Osteocyte (in vitro differentiated cells): ENCODE measurements at places on chromosomes 7 and 10.

DNA sequence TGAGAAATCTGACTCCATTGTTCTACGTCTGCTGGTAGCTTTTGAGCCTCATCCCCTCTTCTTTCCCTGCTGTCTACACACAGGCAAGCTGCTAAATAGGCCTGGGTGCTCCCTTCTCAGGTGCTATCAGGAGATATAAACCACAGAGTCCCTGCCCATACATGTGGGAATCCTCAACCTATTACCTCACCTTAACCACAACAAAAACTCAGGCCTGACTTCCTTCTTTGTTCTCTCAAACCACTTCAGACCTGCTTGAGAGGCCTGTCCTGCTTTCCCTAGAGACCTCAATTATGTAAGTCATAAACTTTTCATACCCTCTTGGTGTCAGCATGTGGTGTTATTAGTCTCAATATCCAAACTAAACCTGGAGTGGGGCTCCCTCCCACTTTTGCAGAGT, 75.0 kb upstream of the MAGI2 start:
- no peak for DNase-seq

- DNase-seq: no peak
Measured at GRCh38 chr7:22549667-22550513, 49.9 kb upstream of the STEAP1B start.

DNA sequence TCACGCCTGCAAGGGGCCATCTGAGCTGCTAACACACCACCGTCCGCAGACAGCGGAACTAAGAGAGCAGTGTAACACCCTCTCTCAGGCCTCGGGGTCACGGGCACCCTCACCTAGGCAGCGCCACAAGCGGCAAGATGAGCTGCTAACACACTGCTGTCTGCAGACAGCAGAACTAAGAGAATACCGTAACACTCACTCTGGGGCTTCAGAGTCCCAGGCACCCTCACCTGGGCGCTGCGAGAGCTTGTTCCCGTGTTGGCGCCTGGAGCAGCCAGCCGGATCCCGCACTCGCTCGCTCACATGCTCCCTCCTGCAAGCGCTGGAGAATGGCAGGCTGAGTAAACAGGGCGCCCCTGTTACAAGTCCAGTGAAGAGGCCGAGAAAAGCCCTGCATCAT, 160.2 kb downstream of the SRPK2 start:
- no peak for DNase-seq

DNA sequence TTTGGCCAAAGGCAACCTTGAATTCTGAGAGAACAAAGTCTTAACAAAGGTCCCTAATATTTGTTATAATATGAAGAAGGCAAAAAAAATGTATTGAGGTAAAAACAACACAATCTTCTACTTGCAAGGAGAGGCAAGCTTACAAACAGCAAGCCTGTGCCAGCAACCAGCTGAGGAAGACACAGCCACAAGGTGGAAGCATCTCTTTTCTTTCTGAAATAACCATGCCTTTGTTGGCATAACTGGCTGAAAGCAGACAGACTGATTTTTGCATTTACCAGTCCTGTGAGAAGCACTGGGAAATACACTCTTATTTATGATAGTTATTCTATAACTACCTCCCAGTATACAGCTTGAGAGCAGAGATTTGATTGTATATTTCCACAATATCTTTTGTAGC, 292.0 kb downstream of the PHTF2 start:
- no peak for DNase-seq

DNA sequence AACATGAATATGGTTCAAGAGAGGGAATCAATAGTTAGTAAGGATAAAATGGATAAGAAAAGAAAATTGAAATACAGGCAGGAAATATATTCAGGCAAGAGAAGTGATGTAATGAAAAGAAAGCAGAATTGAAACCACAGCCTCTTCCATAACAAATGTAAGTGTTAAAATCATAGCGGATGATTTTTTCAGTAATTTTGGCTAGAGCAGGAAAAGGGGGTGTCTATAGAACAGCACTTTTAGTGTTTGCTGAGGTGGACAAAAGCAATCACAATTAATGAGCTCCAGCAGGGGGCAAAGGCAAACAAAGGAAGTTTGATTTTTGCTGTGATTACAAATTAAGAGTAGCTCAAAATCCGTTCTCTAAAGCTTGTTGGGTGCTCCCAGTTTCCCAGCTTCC, 79.0 kb downstream of the TRIL start:
- DNase-seq: no peak

- no peak for DNase-seq
Measured at GRCh38 chr10:118503192-118503591, 92.3 kb downstream of the PRLHR start.

GRCh38 chr7:28941633-28942032, 16.5 kb downstream of the TRIL start:
- DNase-seq: no peak

DNA sequence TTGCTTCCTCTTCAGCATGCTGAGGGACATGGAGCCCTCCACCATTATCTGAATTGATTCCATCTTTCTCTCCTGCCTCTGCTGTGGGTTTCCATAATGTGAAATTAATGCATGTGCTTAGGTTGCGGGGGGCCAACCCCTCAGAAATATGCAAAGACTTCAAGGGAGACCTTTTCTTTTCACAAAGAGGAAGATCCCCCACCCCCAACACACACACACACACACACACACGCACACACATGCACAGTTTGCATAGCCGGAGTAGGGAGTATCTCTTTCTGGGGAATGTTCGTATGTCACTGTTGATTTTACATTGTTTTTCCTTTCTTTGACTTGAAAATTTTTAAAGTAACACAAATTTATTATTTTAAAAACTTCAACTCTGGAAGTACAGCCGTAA, 193.5 kb downstream of the MGMT start:
- DNase-seq: no peak

DNA sequence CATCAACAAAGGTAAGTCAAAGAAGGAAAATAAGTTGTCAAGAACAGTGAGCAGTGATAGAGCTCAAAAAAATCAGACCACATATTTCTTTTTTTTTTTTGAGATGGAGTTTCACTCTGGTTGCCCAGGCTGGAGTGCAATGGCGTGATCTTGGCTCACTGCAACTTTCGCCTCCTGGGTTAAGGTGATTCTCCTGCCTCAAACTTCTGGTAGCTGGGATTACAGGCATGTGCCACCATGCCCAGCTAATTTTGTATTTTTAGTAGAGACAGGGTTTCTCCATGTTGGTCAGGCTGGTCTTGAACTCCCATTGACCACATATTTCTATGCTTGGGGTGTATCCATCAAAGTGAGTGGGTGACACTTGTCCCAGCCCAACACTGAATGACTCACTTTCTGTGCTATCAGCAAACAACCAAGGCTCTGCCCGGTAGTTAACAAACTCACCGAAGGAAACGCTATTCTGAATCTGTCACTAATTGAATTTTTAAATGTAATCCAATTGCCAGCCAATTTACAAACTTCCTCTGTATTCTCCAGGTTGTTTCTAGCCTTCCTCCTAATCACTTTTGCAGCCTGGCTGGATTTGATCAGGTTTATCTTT, 19.6 kb upstream of the SMNDC1 start:
- DNase-seq: no peak

- DNase-seq: no peak
Measured at GRCh38 chr7:128108641-128109423, 77.6 kb upstream of the LRRC4 start.

GRCh38 chr10:84706875-84707274, 378.5 kb downstream of the CCSER2 start:
- DNase-seq: no peak

- DNase-seq: no peak
Measured at GRCh38 chr10:132904181-132904813, 38.1 kb downstream of the CFAP46 start.

GRCh38 chr7:115491744-115492380, 538.7 kb downstream of the TFEC start:
- no peak for DNase-seq

GRCh38 chr7:107029061-107029763, 15.3 kb upstream of the PRKAR2B start:
- no peak for DNase-seq

DNA sequence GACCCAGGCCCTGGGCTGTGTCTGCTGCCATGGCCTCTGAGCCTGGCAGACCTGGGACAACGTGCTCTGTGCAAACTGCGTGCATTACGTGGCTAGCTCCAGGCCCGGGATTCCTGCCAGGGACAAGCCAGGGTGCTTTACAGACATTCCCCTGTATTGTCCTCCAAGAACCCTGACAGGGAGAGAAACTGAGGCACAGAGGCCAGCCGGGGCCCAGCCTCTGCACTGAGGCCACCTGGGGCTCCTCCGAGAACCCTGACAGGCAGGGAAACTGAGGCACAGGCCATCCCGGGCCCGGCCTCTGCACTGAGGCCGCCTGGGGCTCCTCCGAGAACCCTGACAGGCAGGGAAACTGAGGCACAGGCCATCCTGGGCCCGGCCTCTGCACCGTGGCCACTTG, 64.9 kb downstream of the CFAP46 start:
- peak; percentile 75 for DNase-seq

DNA sequence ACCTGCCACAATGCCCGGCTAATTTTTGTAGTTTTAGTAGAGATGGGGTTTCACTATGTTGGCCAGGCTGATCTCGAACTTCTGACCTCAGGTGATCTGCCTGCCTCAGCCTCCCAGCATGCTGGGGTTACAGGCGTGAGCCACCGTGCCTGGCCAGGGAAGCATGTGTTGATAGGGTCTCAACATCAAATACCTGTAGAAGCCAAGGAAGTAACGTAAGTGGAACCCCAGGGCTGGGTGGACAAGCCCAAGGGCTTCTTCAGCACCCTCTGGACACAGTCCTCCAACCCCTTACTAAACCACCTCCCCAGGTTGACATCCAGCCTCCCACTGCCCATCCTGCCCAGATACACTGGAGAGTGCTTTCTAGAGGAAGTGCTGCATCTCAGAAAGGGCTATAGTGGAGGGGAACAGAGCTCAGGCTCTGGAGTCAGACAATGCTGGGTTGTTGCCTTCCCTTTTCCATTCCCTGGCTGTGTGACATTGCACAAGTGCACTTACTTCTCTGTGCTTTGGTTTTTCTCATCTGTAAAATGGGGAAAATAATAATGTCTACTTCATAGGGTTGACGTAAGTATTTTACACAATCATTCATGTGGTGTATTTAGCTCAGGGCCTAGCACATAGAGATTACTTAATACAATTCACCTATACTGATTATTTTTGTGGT, 73.9 kb upstream of the KAT6B start:
- DNase-seq: no peak

- no peak for DNase-seq
Measured at GRCh38 chr7:134528749-134529148, 1.4 kb downstream of the AKR1B10 start.

DNA sequence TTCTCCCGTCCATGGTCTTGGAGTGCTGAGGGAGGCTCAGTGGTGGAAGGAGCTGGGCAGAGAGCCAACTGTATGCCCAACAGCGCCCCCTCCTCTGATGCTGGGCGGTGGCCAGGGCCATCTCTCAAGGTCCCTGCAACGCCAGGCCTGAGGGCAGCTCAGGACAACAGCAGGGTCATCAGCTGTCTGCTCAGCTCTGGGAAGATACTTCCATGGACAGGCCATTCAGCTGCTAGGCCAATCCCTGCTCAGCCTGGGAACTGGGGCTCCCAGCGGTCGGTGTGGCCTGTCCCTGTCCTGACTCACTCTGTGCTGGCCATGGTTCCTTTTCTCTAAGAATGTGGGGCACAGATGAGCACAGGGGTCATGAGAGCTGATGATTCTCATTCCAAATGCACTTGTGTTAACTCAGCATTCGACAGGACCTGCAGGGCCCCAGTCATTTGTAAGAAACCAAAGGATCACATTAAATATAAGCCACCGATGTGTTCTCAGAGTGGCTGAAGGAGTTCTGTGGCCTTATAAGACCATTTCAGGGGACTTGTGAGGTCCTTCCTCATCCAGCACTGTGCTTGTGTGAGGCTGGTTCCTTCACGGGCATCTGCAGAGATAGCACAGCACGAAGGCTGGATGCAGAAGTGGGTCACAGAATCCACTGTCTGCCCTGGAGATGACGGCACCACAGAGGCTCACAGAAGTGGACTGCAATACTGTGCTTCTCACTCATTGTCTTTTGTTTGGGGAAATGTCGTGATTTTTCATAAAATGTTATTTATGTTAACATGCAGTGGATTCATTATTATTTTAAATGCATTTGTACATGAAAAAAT, 73.0 kb downstream of the ADCY1 start:
- DNase-seq: peak; percentile 73

DNA sequence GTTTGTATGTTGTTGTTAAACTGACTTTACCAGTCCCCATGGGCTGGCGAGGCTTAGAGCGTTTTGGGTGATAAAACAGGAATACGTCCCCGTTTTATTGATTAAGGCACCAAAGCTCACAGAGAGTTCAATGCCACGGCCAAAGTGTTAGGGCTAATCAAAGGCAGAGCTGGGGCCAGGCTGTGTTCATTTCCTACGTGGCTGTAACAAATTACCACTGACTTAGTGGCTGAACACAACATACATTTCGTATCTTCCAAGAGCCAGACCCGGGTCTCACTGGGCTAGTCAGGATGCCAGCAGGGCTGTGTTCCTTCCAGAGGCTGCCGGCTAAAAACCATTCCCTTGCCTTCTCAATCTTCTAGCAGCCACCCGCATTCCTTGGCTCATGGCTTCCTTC, 94.4 kb upstream of the HABP2 start:
- peak; percentile 42 for DNase-seq

DNA sequence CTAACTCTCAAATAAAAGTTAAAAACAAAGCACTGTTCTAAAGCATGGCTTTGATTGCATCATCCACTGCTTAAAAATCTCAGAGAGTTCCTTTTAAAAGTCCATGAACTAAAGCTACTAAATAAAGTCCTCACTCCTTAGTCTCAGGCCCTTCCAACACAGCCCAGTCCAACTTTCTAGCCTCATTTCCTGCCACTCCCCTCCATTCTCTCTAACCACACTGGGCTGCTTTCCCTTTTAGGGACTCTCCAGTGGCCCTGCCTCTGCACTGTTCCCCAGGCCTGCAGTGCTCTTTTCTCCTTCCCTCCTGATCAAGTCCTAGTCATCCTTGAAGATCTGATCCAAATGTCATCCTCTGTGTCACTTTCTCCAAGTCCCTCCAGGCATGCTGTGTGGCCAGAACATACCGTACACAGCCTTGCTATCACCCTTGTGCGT, 56.9 kb upstream of the PPP1R3C start:
- no peak for DNase-seq

- no peak for DNase-seq
Measured at GRCh38 chr10:88725798-88726197, 19.7 kb downstream of the LIPK start.

DNA sequence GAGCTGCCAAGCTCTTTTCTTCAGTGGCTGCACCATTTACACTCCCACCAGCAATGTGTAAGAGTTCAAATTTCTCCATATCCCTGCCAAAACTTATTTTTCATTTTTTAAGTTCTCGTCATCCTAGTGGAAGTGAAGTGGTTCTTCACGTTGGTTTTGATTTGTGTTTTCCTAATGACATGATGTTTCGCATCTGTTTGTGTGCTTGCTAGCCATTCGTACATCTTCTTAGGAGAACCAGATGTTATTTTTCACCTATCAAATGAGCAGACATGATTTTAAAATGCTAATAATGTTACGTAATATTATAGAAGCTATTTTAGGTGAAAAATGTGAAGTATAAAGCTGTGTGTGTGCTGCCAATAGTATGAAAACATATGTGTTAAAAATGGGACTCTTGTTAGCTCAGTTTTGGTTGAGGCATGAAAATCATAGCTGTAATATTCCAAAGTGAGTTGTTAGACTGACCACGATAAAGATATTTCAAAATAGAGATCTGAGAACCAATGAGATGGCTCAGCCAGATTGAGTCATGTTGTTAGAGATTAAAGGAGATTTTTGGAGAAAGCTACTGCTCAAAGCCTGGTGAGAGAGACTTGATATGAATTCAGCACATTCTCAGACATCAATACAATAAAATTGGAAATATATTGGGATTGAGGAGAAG, 25.9 kb upstream of the GALNT11 start:
- DNase-seq: no peak
